HEK293T (cell line): ENCODE measurements at places on chromosomes 1 and 21.

DNA sequence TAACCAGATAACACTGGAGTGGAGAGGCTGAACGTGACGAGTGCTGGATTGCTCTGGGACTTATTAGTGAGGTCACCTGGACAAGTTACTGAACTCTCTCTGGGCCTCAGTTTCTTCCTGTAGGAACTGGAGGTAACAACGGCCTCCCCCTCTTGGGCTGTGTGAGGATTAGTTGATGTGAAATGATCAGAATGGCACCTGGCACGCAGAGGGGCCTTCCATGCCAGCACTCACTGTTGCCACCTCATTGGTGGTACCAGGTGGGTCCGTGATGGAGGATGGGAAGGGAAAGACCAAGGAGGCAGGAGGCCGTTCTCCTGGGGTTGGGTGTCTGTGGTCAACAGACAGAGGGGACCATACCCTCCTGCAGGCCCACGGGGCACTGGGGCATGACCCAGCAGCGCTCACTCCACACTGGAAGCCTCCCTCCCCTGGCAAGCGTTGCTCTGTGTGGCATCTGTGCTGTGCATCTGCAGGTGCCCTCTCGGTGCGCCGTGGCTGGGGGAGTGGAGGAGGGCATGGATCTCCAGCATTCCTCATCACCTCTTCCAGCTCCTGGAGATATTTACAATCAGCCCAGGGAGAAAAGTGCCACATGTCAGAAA, 349.5 kb upstream of the VAMP3 start:
- no peak for DNase-seq

DNA sequence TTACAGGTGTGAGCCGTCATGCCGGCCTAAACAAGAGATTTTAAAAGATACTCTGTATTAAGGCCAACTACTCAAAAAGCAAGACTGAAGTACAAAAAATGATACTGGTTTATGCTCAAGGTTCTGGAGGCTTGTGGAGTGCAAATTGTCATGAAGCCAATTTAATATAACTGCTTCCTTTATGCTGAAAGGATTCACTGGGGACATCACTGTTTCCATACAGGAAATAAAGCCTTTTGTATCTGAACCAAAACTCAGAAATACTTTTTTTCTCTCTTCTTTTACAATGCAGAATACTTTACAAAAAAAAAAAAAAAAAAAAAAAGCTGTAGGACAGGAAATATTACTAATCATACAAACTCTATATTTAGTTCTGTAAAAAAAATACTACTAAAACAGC, 55.5 kb upstream of the CNN3 start:
- DNase-seq, result no peak

DNA sequence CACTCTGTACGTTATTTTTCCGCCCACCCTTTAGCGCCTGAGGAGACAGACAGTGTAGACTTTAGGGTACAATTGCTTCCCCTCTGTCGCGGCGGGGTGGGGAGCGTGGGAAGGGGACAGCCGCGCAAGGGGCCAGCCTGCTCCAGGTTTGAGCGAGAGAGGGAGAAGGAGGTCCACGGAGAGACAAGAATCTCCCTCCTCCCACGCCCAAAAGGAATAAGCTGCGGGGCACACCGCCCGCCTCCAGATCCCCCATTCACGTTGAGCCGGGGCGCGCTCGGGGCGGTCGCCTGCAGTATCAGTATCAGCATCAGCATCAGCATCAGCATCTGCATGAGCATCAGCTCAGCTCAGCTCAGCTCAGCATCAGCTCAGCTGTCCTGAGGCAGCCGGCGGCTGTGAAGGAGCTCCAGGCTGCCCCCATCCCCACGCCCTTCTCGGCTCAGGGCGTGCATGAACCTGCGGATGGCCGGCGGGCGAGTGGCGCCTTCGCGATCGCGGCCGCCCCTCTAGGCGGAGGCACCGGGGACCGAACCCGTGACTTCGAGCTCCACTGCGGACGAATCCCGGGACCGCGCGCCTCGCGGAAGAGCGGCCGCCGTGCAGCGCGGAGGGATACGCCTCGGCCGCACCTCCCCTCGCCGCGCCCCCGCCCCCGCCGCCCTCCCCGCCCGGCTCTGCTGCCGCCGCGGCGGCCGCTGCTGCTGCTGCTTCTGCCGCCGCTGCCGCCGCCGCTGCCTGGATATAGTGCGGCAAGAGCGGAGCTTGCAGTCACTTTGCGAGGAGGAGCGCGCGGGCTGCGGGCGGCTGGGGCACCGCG, at the start of gene NCAM2:
Gene NCAM2 (plus strand): TSS at position 774 of the 820 bp plus-strand sequence.
- peak; percentile 70 for DNase-seq

- no peak for DNase-seq
Measured at GRCh38 chr1:205961991-205962820, 18.9 kb upstream of the SLC26A9 start.

DNA sequence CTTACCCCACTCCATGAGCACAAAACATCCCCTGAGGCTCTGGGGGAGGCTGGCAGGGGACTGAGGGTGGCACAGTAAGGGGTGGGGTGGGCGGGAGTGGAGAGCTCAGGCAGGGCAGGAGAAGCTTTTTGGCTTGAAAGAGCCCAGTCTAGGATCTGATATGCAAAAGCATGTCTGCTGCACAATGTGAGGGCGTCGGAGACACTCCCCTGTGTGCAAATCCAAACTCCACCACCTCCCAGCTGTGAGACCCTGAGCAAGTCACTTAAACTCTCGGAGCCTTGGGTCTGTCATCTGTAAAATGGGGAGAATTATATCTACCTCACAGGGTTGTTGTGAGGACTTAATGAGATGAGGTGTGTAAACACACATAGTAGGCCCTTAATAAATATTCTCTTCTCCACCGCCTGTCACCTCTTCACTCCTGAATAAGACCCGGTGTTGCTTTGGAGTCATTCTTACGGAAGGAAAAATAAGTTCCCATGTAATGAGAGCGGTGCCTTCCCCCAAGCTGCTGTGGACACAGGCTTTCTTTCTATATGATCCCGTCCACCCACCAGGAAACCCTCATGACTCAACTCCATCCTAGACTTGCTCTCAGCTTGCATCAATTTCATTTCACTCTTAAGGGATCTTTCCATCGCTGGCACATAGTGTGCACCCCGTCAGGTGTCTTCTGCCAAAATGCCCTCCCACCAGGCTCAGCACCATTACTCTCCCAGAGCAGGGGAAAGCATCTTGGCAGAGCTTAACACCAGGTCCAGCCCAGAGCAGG, 12.5 kb downstream of the KCNN3 start:
- no peak for DNase-seq

GRCh38 chr1:3058263-3059030, 10.6 kb upstream of the PRDM16 start:
- no peak for DNase-seq

DNA sequence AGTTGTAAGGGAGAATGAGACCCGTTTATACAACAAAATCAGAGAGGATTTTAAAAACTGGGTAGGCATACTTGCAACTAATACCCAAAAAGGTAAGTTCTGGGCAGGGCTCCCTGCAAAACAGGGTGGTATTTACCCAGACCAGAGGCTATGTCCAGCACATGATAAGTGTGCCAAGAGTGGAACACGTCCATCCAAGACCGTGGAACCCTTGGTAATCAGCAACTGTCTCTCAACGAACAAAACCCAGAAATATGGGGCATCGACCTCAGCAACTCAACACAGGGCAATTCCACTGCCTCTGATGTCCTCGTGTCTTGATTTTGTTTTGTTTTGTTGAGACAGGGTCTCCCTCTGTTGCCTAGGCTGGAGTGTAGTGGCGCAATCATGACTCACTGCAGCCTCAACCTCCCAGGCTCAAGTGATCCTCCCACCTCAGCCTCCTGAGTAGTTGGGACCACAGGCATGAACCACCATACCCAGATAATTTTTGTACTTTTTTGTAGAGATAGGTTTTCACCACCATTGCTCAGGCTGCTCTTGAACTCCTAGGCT, 26.7 kb upstream of the MX1 start:
- DNase-seq, result no peak

- DNase-seq, result no peak
Measured at GRCh38 chr1:192170196-192170984, 12.1 kb downstream of the RGS18 start.

GRCh38 chr1:65866439-65866838, 73.7 kb downstream of the PDE4B start:
- DNase-seq, result no peak

GRCh38 chr1:76340056-76340455, 265.5 kb downstream of the ST6GALNAC3 start:
- DNase-seq, result no peak

- no peak for DNase-seq
Measured at GRCh38 chr1:147052143-147052542, 114.0 kb downstream of the NBPF12 start.

- DNase-seq, result no peak
Measured at GRCh38 chr1:52288286-52288685, 77.7 kb downstream of the CC2D1B start.

DNA sequence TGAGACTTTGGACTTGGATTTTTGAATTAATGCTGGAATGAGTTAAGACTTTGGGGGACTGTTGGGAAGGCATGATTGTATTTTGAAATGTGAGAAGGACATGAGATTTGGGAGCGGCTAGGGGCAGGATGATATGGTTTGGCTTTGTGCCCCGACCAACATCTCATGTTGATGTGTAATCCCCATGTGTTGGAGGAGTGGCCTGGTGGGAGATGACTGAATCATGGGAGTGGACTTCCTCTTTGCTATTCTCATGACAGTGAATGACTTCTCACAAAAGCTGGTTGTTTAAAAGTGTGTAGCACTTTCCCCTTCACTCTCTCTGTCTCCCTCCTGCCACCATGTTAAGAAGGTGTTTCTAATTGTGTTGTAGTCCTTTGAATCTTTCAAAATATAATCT, 9.3 kb upstream of the PHGDH start:
- DNase-seq, result no peak

GRCh38 chr1:209012443-209013196, 570.9 kb upstream of the CAMK1G start:
- DNase-seq, result no peak

- DNase-seq, result no peak
Measured at GRCh38 chr1:59078866-59079265, 218.0 kb upstream of the FGGY start.

DNA sequence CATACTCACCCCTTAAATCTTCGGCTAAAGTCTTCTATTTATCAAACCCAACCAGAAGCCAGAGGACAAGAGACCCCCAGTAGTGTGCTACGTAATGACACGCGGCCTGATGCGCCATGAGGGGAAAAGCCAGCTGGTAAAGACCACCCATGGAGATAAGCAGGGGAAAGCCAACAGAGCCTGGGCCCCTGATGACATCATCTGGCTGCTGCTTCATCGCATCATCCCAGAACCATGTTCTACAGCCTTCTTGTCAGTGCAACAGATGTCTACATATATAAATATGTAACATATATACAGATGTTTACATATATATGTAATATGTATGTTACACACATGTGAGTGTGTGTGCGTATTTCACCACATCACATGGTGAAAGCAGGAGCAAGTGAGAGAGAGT, 81.7 kb upstream of the VANGL1 start:
- no peak for DNase-seq

DNA sequence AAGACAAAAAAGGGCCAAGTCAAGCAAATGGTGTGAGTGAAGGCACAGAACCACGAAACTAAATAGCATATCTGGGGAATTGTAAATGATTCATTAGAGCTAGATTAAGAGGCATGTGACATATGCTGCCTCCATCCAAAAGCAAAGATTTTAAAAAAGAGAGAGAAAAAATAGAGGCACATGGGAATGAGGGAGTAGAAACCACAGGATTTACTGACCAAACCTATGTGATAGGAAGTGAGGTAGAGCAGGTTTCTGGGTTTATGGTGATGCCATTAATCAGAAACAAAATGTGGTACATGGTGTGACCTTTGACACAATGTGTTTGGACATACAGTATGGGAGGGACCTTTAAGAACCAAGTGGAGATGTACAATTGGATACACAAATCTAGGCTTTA, 13.6 kb downstream of the C1orf52 start:
- no peak for DNase-seq

GRCh38 chr1:86421601-86422280, 2.2 kb upstream of the CLCA2 start:
- DNase-seq, result no peak

DNA sequence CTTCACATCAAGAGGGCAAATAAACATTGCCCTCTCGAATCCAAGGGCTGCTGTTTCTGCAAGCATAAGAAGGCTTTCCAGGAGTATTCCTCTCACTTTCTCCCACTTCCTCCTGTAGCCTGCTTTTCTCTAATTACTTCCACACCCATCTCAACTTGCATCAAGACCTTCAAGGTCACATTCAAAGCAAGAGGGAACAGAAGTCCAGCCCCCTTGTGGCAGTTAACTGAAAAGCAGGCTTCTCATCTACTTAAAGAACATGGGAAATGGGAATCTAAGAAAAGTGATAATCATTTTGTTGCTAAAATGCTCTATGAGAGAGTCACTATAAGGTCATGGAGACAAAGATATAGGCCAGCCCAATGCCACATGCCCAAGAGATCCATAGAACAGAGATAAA, 874.4 kb downstream of the KCNT2 start:
- no peak for DNase-seq
